ENCODE measurements at places on chromosomes 4 and X.

DNA sequence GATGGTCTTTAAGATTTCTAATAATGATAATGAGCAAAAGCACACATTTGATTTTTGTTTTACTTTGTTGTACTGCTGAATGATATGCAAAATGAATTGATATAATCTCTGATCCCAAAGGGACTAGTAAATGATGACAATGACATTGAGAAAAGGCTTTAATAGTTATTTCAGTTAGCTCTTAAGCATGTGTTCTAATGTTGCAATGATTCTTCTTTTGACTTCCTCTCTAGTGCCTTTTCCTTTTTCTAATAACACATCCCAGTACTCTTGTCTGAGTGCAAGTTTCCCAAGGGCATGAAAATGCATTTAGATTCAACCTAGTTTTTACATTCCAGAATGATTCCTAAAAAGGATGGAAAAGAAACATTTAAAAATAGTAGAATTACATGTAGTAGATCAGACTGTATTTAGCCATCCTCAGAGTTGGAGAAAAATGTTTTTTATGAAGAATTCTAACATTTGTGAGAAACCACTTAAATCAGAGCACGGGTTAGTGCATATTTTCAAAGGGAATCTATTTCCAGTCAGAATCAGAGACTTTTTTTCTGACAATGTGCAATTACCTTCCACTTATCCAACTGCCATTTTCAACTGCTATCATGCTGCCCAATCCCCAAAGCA, 508.8 kb downstream of the C4orf33 start:
- DNase-seq = no peak

DNA sequence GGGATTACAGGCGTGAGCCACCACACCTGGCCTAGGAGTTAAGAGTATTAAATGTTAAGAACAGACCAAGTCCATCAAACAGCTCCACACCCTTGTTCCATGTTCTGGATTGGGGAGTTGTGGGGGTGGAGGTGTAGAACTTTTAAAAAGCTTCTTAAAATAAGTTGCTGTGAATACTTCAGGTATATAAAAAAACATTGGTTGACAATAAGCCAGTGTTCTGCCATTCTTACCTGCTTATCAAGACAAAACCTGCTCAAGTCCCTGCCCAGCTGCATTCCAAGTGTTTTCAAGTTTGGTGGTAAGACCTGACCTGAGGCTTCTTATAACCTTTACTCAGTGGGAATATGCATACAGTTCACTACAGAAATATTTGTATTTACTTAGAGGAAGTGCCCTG, 6.4 kb downstream of the RBM3 start:
- no peak for DNase-seq

- DNase-seq = no peak
Measured at GRCh38 chrX:136475236-136475635, 12.5 kb upstream of the BRS3 start.

- peak; percentile 38 for DNase-seq
Measured at GRCh38 chrX:129581904-129582303, 41.8 kb downstream of the OCRL start.

- DNase-seq = no peak
Measured at GRCh38 chrX:128287693-128288092, 235.5 kb upstream of the ACTRT1 start.

DNA sequence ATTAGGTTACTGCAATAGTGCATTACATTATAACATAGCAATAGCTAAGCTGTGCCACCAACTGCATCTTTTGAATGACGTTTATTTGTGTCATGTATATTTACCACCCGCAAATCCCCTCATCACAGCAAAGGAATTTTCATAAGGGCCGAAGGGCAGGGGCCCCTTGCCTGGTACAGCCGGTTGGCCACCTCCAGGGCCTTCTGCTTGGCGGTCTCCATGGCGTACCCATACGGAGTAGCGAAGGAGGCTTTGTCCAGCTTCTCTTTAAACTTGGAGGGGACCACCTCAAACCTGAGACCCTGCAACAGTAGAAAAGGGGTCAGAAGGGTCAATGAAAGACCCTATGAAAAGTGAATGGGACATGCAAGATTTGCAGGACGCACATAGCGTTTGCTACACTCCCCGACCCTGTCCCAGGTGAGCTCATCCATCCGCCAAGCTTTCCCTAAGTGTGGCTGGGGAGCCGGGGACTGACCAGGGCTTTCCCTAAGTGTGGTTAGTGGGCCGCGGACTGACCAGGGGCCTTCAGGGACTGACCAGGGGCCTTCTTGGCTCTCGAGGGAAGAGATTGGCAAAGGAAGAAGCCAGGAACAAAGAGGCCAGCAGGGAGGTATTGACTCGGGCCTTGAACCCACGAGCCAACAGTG, 10.6 kb downstream of the ASMTL start:
- DNase-seq = no peak

GRCh38 chr4:139826426-139826825, 160.8 kb downstream of the MGST2 start:
- no peak for DNase-seq

- DNase-seq = peak; percentile 34
Measured at GRCh38 chrX:103254171-103254824, 657 bp downstream of the TCEAL8 start.

GRCh38 chr4:67869580-67870190, 14.1 kb downstream of the TMPRSS11D start:
- no peak for DNase-seq

DNA sequence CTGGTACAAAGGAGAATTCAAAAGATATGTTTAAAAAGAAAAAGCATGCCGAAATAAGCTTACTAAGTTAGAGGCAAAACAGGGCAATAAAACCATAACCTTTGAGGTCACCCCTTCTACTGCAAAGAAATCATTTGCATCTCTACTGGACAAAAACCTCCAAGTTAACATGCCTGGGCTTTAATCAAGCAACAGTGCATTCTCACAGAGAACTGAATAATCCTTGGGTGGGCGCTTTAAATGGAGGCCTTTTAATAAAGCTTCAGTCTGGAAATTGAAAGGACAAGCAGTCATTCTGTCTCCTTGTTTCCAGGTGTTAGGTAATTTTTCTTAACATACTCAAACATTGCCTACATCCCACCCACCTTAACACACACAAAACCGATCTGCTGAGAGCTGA, 34.6 kb upstream of the SMS start:
- no peak for DNase-seq

GRCh38 chr4:81148576-81148975, 66.4 kb downstream of the PRKG2 start:
- DNase-seq = no peak

GRCh38 chr4:56914336-56914735, 6.6 kb downstream of the REST start:
- DNase-seq = no peak

GRCh38 chr4:17664755-17665154, 50.3 kb downstream of the MED28 start:
- no peak for DNase-seq

DNA sequence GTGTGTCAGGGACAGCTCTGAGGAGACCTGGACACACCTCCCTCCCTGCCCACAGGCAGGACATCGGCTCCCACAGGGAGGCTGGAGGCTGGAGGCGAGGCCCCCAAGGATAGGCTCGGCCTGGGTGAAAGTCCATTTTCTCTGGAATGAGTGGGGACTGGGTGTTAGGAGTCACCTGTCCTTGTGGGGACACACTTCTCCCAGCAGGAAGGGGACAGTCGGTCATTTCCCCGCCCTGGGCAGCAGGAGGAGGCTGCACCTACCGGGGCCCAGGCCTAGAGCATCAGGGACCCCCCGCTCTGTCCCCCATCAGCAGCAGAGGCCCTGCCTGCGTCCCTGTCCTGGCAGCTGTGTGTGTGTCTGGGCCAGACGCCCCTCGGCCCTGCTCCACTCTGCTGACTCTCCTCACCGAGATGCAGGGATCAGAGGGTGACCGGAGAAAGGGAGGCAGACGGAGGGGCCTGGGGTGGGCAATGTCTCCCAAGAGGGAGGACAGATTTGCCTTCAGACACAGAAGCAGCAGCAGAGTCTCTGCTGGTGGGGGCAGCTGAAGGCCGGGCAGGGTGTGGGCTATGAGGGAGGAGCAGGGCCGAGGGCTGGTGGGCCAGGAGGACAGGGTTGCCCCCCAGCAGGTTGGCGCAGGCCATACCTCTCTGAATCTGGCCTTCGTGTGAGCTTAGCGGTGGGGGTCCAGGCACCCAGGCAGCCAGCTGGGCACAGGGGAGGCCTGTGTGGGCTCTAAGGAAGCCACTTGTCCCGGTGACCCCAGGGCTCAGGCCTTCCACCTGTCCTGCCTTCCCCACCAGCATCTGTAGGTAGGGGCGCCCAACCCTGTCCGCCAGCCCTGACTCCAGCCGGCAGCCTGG, 125.7 kb upstream of the NKX1-1 start:
- no peak for DNase-seq

DNA sequence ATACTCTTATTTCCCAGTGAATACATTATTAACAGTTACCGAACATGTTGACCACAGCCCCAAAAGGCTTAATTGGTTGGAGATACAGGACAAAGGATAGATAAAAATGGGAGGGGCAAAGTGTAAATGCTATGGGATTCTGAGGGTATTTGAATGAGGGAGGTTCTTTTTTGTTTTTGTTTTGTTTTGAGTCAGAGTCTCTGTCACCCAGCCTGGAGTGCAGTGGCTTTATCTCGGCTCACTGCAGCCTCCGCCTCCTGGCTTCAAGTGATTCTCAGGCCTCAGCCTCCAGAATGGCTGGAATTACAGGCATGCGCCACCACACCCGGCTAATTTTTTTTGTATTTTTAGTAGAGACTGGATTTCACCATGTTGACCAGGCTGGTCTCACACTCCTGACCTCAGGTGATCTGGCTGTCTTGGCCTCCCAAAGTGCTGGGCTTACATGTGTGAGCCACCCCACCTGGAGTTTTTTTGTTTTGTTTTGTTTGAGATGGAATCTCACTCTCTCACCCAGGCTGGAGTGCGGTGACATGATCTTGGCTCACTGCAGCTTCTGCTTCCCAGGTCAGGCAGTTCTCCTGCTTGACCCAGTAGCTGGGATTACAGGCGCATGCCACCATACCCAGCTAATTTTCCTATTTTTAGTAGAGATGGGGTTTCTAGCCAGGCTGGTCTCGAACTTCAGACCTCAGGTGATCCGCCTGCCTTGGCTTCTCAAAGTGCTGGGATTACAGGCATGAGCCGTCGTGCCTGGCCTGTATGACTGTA, 9.0 kb downstream of the UBE2K start:
- peak; percentile 68 for DNase-seq

DNA sequence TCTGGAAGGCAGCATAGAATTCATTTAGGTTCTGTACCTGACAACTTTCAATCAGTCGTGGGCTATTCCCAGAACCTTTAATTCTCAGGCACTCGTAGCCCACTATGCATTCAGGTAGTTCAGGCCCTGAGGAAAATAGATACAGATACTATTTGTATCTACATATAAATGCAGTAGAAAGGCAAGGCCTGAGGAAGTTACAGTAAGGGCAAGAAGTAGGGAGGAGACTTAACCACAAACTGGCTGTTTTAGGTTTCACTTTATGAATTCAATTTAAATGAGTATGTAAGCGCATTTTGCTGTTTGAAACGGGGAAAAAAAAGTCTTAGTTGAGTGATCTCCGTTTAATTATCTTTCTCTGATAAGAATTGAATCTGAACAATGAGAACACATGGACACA, 529.4 kb upstream of the ATOH1 start:
- no peak for DNase-seq

DNA sequence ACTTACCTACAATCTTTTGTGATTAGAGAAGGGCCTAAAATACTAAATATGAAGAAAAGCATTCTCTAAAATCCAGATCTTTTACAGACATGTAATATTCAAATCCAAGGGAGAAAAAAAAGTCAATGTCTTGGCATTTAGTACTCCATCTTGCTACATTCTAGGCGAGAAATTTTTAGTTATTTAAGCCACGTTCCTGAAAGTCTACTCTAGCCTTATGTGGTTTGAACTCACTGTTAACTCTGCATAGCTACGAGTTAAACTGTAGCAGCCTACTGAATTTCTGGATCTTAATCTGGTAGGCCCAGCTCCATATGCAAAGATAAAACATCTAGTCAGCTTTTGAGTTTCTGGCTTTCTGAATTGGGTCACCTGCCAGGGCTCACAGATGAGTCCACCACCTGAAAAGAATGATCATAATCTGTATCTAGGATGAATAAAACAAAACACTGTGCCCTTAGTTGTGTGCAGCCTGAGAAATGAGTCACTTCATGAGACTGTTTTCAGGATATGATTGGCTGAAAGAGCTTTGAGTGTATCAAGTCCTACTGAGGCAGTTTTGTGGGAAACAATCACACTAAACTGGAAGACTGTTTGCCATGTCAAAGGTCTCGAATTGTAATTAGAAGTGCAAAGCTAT, 3.2 kb upstream of the NEK1 start:
- DNase-seq = no peak

- DNase-seq = peak; percentile 53
Measured at GRCh38 chr4:12118651-12119213, 690.0 kb upstream of the HS3ST1 start.

DNA sequence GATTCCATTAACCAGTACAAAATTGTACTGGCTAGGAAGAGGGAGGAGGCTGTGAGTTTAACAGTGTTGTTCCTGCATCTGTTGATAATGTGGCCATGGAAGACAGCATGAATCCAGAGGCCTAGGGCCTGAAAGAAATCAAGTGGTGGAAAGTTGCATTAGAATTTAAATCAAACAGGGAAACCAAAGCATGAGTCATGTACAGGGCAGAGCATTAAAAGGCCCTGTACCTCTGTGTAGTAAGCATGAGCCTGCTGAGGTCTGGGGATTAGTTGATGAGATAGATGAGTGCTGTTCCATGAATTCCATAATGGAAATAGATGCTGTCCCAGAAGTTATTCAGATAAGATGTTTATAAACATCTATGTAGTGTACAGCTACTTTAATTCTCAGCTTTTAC, 58.3 kb downstream of the MID1IP1 start:
- peak; percentile 18 for DNase-seq

- DNase-seq = peak; percentile 51
Measured at GRCh38 chr4:142354041-142354440, 492.1 kb downstream of the INPP4B start.

GRCh38 chr4:24973747-24974601, 56.8 kb downstream of the LGI2 start:
- no peak for DNase-seq

DNA sequence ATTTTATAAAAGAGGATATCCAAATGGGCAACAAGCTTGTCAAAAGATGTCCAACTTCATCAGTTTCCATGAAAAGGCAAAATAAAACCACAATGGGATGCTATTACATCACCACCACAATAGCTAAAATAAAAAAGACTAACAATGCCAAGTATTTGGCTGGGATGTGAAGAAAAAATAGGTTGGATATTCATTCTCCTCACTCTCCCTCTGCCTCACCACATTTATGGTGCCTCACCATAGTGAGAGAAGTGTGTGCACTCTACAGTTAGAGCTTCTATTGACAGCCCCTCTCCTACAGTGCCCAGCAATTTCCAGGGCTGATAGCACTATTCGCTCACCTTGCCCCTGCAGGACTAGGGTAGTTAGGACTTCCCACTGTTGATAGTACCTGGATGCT, 25.5 kb downstream of the VEGFC start:
- peak; percentile 88 for DNase-seq

All from fibroblast of lung (primary cell).